ENCODE measurements at places on chromosomes 5 and 9.
A peak's percentile ranks its signal among the peaks of the same experiment; 100 is the strongest.

DNA sequence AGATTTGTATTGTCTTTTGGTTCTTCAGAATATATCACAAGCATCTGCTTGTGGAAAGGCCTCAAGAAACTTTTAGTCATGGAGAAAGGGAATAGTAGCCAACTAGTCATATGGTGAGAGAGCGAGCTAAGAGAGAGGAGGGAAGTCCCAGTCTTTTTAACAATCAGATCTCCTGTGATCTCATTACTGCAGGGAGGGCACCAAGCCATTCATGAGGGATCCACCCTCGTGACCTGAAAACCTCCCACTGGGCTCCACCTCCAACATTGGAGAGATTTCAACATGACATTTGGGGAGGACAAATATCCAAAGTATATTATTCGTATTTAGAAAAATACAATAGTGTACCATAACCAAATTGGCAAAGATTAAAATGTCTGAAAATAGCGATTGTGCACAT, 99.0 kb downstream of the GABRA1 start:
- no peaks in the 10 kb centered on the region for H3K4me1 ChIP-seq
- DNase-seq: no peak
- no peaks in the 10 kb centered on the region for H3K36me3 ChIP-seq
- H3K27ac ChIP-seq: no peak overlapping the region
- no peak overlapping the region for H3K4me3 ChIP-seq

GRCh38 chr5:136732751-136733150, 367.4 kb upstream of the TRPC7 start:
- H3K27ac ChIP-seq: no peak overlapping the region
- H3K36me3 ChIP-seq: no peaks in the 10 kb centered on the region
- H3K4me1 ChIP-seq: no peaks in the 10 kb centered on the region
- H3K4me3 ChIP-seq: no peak overlapping the region
- no peak for DNase-seq
- no peaks in the 10 kb centered on the region for H3K27me3 ChIP-seq

DNA sequence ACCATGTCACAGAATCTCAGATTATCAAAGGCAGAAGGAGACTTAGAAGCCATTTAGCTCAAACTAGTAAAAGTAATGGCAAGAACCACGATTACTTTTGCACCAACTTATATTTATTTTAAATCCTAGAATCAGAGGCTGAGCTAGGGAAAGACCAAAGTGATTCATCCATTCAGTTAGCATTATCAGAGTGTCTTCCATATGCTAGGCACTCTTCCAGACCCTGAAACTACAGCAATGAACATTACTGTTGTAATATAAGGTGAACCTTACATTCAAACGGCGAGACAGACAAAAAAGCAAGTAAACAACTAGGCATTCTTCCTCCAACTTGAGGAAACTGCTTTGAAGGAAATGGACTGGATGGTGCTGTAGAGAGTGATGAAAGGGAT, 7.9 kb downstream of the PDE6A start:
- no peak overlapping the region for H3K27ac ChIP-seq
- no peak overlapping the region for H3K4me3 ChIP-seq
- H3K36me3 ChIP-seq: no peaks in the 10 kb centered on the region
- DNase-seq: no peak
- H3K27me3 ChIP-seq: peaks cover 12% of the 10 kb centered on the region
- H3K4me1 ChIP-seq: no peaks in the 10 kb centered on the region

GRCh38 chr5:83701886-83702285, 18.8 kb downstream of the HAPLN1 start:
- peaks cover 2% of the 10 kb centered on the region for H3K27me3 ChIP-seq
- no peak overlapping the region for H3K4me3 ChIP-seq
- no peak for DNase-seq

GRCh38 chr9:105299190-105299854, 54.9 kb downstream of the SLC44A1 start:
- DNase-seq: no peak
- H3K27me3 ChIP-seq: no peaks in the 10 kb centered on the region
- H3K4me3 ChIP-seq: no peak overlapping the region
- peaks cover 21% of the 10 kb centered on the region for H3K36me3 ChIP-seq
- no peaks in the 10 kb centered on the region for H3K4me1 ChIP-seq

GRCh38 chr5:14757850-14758249, 93.3 kb downstream of the OTULIN start:
- H3K4me3 ChIP-seq: no peak overlapping the region
- H3K36me3 ChIP-seq: peaks cover 20% of the 10 kb centered on the region
- no peaks in the 10 kb centered on the region for H3K27me3 ChIP-seq
- H3K4me1 ChIP-seq: peaks cover 24% of the 10 kb centered on the region
- DNase-seq: no peak

- no peak overlapping the region for H3K4me3 ChIP-seq
- H3K27me3 ChIP-seq: peaks cover 7% of the 10 kb centered on the region
- no peak overlapping the region for H3K27ac ChIP-seq
- no peaks in the 10 kb centered on the region for H3K4me1 ChIP-seq
- DNase-seq: no peak
These were observed 551.0 kb downstream of the KIF4B start for GRCh38 chr5:155564541-155564940.

- DNase-seq: no peak
- H3K27me3 ChIP-seq: peaks cover under 1% of the 10 kb centered on the region
- no peak overlapping the region for H3K27ac ChIP-seq
- no peaks in the 10 kb centered on the region for H3K4me1 ChIP-seq
These were observed 70.1 kb upstream of the MAN2A1 start for GRCh38 chr5:109619606-109620005.

GRCh38 chr5:88515068-88515467, 246.4 kb upstream of the TMEM161B start:
- H3K4me3 ChIP-seq: no peak overlapping the region
- peaks cover 5% of the 10 kb centered on the region for H3K27me3 ChIP-seq
- DNase-seq: no peak
- no peaks in the 10 kb centered on the region for H3K4me1 ChIP-seq
- H3K36me3 ChIP-seq: no peaks in the 10 kb centered on the region

GRCh38 chr9:70020991-70021571, 22.6 kb upstream of the MAMDC2 start:
- H3K36me3 ChIP-seq: peaks cover 2% of the 10 kb centered on the region
- H3K4me3 ChIP-seq: no peak overlapping the region
- peaks cover 6% of the 10 kb centered on the region for H3K27me3 ChIP-seq
- no peak overlapping the region for H3K27ac ChIP-seq
- no peaks in the 10 kb centered on the region for H3K4me1 ChIP-seq

DNA sequence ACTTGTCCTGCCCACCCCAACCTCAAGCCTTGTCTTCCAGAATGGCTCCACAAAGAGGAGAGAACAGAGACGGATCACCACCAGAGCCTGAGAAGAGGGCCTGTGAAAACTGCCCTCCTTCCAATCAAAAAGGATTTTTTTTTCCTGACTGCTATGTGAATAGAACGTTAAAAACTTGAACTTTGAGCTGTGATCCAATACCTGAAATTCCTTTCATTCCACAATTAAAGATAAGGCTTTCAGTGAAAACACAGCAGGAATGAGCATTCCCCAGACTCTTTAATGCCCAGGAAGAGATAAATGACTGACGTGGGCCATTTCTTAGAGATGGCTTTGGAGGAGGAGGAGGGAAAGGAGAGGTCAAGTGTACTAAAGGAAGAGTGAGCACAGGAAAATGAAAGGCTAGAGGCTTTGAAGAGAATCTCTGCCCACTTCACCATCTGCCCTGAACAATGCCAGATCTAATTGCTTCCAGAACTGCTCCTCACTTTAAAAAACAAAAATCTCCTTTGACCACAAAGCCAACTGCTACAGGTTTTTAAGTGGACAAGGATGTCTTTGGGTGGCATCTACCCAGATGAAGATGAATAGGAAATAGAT, 177.9 kb upstream of the MAP3K1 start:
- peak overlapping the region; percentile 68 for H3K27ac ChIP-seq
- H3K4me3 ChIP-seq: no peak overlapping the region
- H3K27me3 ChIP-seq: no peaks in the 10 kb centered on the region
- no peaks in the 10 kb centered on the region for H3K36me3 ChIP-seq
- H3K4me1 ChIP-seq: peaks cover 30% of the 10 kb centered on the region

- peaks cover 17% of the 10 kb centered on the region for H3K27me3 ChIP-seq
- no peak overlapping the region for H3K27ac ChIP-seq
- H3K36me3 ChIP-seq: no peaks in the 10 kb centered on the region
- no peak for DNase-seq
These were observed 120.2 kb downstream of the ENTREP1 start for GRCh38 chr9:69445251-69445650.

GRCh38 chr9:131658377-131659129, 81.3 kb downstream of the RAPGEF1 start:
- no peaks in the 10 kb centered on the region for H3K27me3 ChIP-seq
- DNase-seq: no peak
- peak overlapping the region; percentile 65 for H3K4me3 ChIP-seq
- peaks cover 65% of the 10 kb centered on the region for H3K4me1 ChIP-seq
- peaks cover 9% of the 10 kb centered on the region for H3K36me3 ChIP-seq
- peak overlapping the region; percentile 94 for H3K27ac ChIP-seq

GRCh38 chr5:57842364-57843058, 359.9 kb upstream of the ACTBL2 start:
- no peak overlapping the region for H3K4me3 ChIP-seq
- H3K27me3 ChIP-seq: peaks cover 2% of the 10 kb centered on the region
- H3K4me1 ChIP-seq: no peaks in the 10 kb centered on the region
- H3K36me3 ChIP-seq: no peaks in the 10 kb centered on the region

GRCh38 chr5:81773574-81773973, 22.7 kb upstream of the SSBP2 start:
- H3K4me1 ChIP-seq: peaks cover 4% of the 10 kb centered on the region
- DNase-seq: no peak
- H3K36me3 ChIP-seq: no peaks in the 10 kb centered on the region
- H3K27me3 ChIP-seq: peaks cover 4% of the 10 kb centered on the region

DNA sequence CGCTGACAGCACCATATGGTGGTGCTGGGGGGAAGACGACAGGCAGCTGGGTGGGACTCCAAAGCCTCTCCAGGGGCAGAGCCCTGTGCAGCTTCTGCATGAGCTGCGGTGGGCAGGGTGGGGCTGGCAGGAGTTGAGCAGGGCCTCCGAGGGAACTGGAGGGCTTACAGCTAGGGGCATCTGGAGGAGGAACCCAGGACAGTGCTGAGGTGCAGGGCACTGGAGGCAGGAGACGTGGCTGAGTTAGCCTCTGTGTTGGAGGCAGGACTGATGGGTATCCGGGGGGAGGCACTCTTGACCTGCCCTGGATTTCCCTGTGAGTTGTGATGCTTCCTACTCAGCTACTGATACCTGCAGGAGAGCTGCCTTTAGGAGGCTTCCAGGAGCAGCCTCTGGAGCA, 45.0 kb downstream of the TENT4A start:
- no peak for DNase-seq
- H3K27ac ChIP-seq: no peak overlapping the region
- H3K27me3 ChIP-seq: no peaks in the 10 kb centered on the region

- no peak for DNase-seq
- peaks cover 10% of the 10 kb centered on the region for H3K36me3 ChIP-seq
- no peak overlapping the region for H3K4me3 ChIP-seq
- peak overlapping the region; percentile 29 for H3K27ac ChIP-seq
- H3K4me1 ChIP-seq: peaks cover 27% of the 10 kb centered on the region
- no peaks in the 10 kb centered on the region for H3K27me3 ChIP-seq
These were observed 6.9 kb downstream of the AK3 start for GRCh38 chr9:4734150-4734549.

GRCh38 chr9:92245005-92245797, 48.3 kb downstream of the IARS1 start:
- H3K4me3 ChIP-seq: no peak overlapping the region
- no peaks in the 10 kb centered on the region for H3K27me3 ChIP-seq
- H3K4me1 ChIP-seq: no peaks in the 10 kb centered on the region
- no peak for DNase-seq
- peaks cover 61% of the 10 kb centered on the region for H3K36me3 ChIP-seq

- H3K27ac ChIP-seq: no peak overlapping the region
- H3K4me1 ChIP-seq: no peaks in the 10 kb centered on the region
- H3K27me3 ChIP-seq: no peaks in the 10 kb centered on the region
- peaks cover 11% of the 10 kb centered on the region for H3K36me3 ChIP-seq
- no peak for DNase-seq
- H3K4me3 ChIP-seq: no peak overlapping the region
These were observed 38.4 kb downstream of the CDKL3 start for GRCh38 chr5:134328619-134329018.

GRCh38 chr5:147893820-147894219, 12.5 kb downstream of the C5orf46 start:
- peaks cover 6% of the 10 kb centered on the region for H3K27me3 ChIP-seq
- H3K4me3 ChIP-seq: no peak overlapping the region
- H3K4me1 ChIP-seq: no peaks in the 10 kb centered on the region
- DNase-seq: no peak

GRCh38 chr5:58872670-58873273, 289.9 kb downstream of the RAB3C start:
- no peak for DNase-seq
- peaks cover 9% of the 10 kb centered on the region for H3K27me3 ChIP-seq
- H3K4me1 ChIP-seq: peaks cover 3% of the 10 kb centered on the region
- no peaks in the 10 kb centered on the region for H3K36me3 ChIP-seq

DNA sequence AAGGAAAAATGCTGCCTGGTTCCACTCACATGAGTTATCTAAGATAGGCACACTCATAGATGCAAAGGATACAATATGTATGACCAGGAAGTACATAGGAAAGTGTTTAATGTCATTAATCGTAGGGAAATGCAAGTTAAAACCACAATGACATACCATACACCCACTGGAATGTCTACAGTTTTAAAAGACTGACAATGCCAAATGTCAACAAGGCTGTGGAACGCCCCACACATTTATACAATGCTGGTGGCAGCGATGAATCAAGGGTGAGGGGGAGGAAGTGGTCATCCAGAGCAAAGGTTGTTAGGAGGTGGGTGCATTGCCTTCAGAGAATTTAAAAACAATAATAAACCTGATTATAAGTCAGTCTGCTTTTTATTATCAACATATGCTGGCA, 437.8 kb downstream of the ARHGEF28 start:
- H3K4me1 ChIP-seq: no peaks in the 10 kb centered on the region
- no peak overlapping the region for H3K4me3 ChIP-seq
- H3K27ac ChIP-seq: no peak overlapping the region

GRCh38 chr5:165139721-165140120, 1634.3 kb downstream of the MAT2B start:
- no peak for DNase-seq
- no peak overlapping the region for H3K4me3 ChIP-seq
- no peaks in the 10 kb centered on the region for H3K36me3 ChIP-seq
- H3K27me3 ChIP-seq: no peaks in the 10 kb centered on the region
- no peak overlapping the region for H3K27ac ChIP-seq

GRCh38 chr5:147371290-147371689, 136.5 kb downstream of the STK32A start:
- H3K4me3 ChIP-seq: no peak overlapping the region
- H3K4me1 ChIP-seq: no peaks in the 10 kb centered on the region
- no peak for DNase-seq

DNA sequence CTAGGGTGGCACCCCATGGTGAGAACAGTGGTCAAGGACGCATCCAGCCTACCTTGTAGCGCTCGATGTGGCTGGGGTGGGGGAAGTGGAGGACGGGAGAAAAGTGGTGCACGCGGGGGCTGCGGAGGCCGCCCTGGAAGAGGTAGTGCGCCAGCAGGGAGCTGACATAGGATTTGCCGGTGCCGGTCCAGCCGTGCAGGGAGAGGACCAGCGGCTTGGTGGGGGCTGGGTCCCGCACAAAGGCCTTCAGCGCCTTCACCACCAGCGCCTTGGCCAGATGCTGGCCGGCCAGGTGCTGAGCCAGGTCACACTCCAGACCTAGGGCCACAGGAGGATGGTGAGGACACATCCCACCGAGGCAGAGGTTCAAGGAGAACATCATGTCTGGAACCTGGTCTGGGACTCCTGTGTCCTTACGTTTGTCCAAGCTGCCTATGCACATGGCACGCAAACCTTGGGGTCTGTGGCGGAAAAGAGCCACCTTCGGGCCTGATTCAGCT, 797 bp downstream of the TOR2A start:
- peak overlapping the region; percentile 69 for H3K27ac ChIP-seq
- peak overlapping the region; percentile 85 for H3K4me3 ChIP-seq
- DNase-seq: no peak
- peaks cover 3% of the 10 kb centered on the region for H3K4me1 ChIP-seq
- H3K27me3 ChIP-seq: no peaks in the 10 kb centered on the region

All from memory B cell (primary cell).